ENCODE measurements at places on chromosomes 1 and 21.

- DNase-seq = no peak
Measured at GRCh38 chr1:119634016-119634415, 14.1 kb downstream of the ZNF697 start.

DNA sequence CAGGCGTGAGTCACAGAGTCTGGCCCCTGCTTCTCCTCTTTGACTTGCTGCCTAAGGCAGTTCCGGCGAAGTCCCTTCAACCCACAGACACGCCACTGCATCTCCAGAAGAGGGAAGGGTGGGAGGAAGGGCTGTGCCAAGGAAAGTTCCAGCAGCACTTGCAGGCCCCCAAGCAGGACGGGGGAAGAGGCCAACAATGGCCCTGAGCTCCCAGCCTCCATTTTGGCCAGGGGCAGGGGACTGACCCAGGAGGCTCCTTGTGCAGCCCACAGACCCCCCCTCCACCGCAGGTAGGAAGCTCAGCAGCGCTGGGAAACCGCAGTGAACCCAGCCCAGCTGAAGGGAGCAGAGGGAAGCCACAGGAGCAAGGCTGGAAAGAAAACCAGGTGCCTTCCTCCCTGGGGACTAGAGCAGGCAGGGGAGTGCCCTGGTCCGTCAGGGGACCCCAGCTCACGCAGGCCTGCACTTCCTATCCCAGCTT is 35.4 kb downstream of the ACOT7 start:
- no peak for DNase-seq

DNA sequence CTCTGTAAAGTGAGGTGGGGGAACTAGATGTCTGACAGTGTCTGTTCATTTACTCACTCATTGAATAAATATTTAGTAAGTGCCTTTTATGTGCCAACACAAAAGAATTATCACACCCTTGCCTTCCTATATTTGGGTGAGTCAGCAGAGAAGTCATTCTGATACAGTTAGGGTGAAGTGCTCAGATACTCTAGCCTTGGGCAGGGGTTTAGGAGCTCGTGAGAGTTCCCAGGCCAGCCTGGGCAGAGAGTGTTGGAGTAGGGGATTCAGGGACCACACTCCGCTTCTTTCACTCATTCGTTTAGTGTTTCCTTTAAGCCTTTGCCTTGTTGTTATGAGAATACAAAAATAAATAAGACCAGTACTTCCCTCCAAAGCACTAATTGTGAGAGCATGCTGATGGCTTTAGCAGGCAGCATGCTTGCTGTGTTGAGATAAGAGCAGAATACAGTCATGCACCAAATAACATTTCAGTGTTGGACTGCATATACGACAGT is 83.9 kb downstream of the DYRK1A start:
- DNase-seq = peak; percentile 40

DNA sequence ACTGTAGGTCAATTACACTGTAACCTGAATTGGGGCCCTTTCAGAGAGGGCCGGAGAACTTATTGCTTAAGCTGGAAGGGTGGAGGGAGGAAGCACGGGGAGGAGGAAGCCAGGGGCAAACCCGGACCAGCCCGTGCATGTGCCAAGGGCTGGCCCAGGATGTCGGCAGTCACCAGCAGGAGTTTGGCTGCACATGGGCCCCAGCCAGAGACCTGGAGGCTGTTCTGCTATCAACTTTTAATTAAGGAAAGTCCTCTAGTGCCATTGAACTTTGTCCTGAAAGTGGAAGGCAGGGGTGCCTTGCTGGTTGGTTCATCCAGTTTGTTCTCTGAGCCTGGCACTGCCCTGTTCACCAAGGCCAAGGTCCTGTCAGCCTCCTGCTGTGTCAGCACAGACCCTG is 200.8 kb upstream of the VAMP3 start:
- DNase-seq = no peak

DNA sequence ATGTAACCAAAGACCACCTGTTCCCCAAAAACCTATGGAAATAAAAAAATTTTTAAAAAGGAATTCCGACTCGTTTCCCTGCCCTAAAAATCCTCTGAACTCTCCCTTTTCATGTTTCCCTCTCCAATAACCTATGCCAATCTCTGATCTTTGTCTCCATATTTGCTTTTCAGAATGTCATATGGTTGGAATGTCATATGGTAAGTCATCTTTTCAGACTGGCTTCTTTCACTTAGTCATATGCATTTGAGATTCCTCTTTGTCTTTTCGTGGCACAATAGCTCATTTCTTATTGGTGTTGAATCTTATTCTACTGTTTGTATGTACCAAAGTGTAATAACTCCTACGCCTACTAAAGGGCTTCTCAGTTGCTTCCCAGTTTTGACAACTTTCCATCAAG is 117.5 kb downstream of the BACH1 start:
- DNase-seq = peak; percentile 7

- no peak for DNase-seq
Measured at GRCh38 chr1:38217316-38217715, 170.7 kb upstream of the POU3F1 start.

GRCh38 chr1:145936247-145936646 is 9.0 kb upstream of the RBM8A start:
- DNase-seq = no peak

GRCh38 chr1:113887402-113888175 is at the start of gene BCL2L15:
BCL2L15 (minus strand) TSS chr1:113887581; CDS start chr1:113887375, 206 bp downstream.
- no peak for DNase-seq

DNA sequence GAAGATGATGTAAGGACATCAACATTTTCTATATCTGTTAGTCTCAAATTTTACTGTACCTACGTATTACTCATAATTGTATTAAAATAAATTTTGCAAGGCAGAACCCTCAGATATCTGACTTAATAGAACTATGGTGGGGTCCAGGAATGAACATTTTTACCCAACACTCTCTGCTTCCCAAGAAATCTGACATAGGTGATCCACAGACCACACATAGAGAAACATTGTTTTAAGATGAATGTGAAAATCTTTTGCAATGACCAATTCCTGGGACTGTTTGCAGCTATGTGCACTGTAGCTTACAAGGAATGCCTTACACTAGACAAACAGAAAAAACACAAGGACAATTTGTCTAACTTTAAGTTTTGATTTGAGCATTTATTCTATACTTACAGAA is 645.6 kb upstream of the ADGRL2 start:
- peak; percentile 67 for DNase-seq

GRCh38 chr1:170967042-170967910 is 31.9 kb downstream of the MROH9 start:
- peak; percentile 66 for DNase-seq

- peak; percentile 9 for DNase-seq
Measured at GRCh38 chr1:39822146-39822545, 33.5 kb upstream of the BMP8B start.

- no peak for DNase-seq
Measured at GRCh38 chr1:195141294-195141693, 1466.9 kb downstream of the KCNT2 start.

- DNase-seq = no peak
Measured at GRCh38 chr1:240005997-240006650, 85.6 kb upstream of the FMN2 start.

DNA sequence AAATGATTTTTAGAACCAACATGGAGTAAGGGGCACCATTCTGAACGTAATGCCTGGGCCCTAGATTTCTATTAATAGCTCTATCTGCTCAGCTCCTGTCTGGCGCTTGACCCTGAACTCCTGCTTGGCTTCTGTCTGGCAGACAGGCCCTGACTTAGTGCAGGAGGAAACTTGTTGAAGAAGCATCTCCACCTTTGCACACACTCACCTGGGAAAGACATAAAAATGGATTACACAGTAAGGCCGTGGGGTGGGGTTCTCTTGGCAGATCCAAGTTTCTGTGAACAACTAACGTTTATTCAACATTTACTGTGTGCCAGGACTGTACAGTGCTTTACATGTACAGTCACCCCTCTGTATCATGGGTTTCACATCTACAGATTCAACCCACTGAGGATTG is 62.1 kb upstream of the CNIH3 start:
- DNase-seq = no peak

DNA sequence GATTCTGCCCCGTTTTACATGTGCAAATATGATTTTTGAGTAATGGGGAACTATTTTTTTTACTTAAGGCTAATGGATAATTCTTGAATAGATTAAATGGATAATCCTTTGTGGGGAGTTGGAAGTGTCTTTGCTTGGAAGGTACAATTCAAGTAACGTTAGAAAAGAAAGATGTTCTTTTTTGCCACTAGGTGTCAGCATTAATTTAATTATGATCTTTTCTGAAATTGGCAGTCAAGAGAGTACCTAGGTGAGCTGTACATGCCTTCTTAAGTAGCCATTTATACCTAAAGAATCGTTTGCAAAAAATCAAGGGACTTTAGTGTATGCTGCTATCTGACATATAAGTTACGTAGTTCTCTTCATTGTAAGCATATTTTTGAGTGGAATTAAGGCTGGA is 2.2 kb downstream of the FBXO28 start:
- peak; percentile 49 for DNase-seq

- DNase-seq = no peak
Measured at GRCh38 chr1:205245096-205245495, 17.4 kb downstream of the TMCC2 start.

- DNase-seq = no peak
Measured at GRCh38 chr1:230117694-230118093, 50.7 kb downstream of the GALNT2 start.

- DNase-seq = peak; percentile 75
Measured at GRCh38 chr1:240998024-240998423, 359.0 kb downstream of the RGS7 start.

- peak; percentile 74 for DNase-seq
Measured at GRCh38 chr1:185376840-185377635, 60.0 kb upstream of the IVNS1ABP start.

GRCh38 chr1:114178936-114179335 is 25.3 kb upstream of the SYT6 start:
- DNase-seq = no peak

- peak; percentile 59 for DNase-seq
Measured at GRCh38 chr1:244319283-244320132, 132.2 kb downstream of the ADSS2 start.

GRCh38 chr21:42252325-42252654 is 33.4 kb downstream of the ABCG1 start:
- DNase-seq = no peak

DNA sequence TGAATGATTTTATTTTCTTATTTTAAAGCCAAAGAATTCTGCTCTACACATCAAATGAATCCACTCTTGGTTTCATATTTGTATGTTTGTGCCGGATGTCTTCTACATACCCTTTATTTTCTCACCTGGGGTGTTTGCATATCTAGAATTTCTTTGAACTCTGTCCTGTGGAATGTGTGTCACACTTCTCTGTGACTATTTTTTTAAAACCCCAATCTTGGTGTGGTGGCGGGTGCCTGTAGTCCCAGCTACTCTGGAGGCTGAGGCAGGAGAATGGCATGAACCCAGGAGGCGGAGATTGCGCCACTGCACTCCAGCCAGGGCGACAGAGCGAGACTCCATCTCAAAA is 35.4 kb downstream of the CENPF start:
- no peak for DNase-seq

GRCh38 chr1:225845571-225846259 is 35.8 kb downstream of the EPHX1 start:
- peak; percentile 81 for DNase-seq

- peak; percentile 92 for DNase-seq
Measured at GRCh38 chr1:19450811-19451515, 34.4 kb downstream of the CAPZB start.

GRCh38 chr1:109815809-109816174 is 52.1 kb upstream of the EPS8L3 start:
- peak; percentile 45 for DNase-seq

- DNase-seq = no peak
Measured at GRCh38 chr1:244952940-244953339, 88.6 kb upstream of the HNRNPU start.

DNA sequence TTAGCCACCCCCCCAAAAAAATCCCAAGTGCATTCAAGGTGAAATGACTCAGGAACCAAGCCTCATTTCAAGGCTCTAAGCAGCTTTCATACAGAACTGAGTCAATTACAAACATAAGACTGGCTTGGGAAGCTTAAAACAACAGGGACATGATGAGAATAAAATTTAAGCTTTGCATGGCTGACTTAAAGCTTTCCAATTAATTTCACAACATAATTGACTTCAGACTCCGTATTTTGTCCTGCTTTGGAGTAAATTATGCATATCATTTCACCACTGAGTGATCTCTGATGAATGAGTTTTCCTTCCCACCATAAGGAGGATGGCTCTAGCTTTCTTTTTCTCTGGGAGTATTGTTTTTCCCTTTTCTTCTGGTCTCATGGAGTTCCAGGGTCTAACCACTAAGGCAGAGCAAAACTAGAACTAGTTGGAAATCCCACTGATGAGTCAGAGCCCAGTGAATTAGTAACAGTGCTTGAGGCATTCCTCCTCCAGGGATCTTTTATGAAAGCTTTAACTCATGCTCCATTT is 72.8 kb downstream of the XCL2 start:
- DNase-seq = peak; percentile 92

DNA sequence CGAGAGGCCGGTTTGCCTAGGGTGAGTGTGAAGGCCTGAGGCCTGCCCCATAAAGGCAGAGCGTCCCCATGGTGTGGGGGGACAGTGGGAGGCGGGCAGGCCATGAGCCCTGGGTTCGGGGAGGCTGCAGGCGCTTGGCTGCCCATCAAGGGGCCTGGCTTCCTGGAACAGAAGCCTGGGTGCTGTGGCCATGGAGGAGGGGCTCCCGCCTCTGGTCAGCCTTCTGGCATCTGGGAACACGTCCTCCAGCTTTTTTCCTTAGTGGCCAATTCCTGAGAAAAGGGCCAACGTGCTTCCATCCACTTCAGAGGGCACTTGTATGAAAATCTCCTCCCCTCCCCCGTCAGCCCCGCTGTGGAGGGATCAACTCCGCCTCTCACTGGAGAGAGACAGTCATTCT is 58.7 kb downstream of the PRDM16 start:
- DNase-seq = no peak

DNA sequence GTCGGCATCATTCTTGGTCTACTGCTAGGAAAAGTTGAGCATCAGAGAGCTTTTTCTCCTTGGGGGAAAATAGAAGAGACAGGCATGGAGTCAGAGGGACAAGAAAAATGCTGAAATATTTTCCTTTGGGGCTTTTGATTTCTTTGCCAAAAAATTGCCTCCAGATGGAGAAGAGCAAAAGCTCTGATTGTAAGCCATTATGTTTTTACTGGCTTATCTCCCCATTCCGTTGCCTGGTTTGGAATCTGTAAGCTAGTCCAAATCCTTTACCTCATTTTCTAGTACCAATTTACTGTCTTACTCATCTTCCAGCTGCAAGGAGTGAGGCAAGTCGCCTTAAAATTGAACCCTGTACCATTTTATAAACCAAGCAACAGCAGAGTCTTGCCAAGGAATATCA is 23.3 kb upstream of the NBL1 start:
- DNase-seq = peak; percentile 76

- DNase-seq = no peak
Measured at GRCh38 chr1:61352845-61353435, 270.6 kb downstream of the NFIA start.

- DNase-seq = peak; percentile 96
Measured at GRCh38 chr21:28485301-28486022, 507.2 kb downstream of the LTN1 start.

GRCh38 chr1:216057063-216057462 is 366.2 kb downstream of the USH2A start:
- no peak for DNase-seq

- DNase-seq = no peak
Measured at GRCh38 chr1:44616284-44616990, 57.8 kb downstream of the TMEM53 start.

GRCh38 chr1:22808676-22809483 is 98.2 kb downstream of the EPHB2 start:
- DNase-seq = peak; percentile 71

GRCh38 chr1:232613752-232614381 is 16.1 kb downstream of the SIPA1L2 start:
- peak; percentile 87 for DNase-seq

- DNase-seq = peak; percentile 19
Measured at GRCh38 chr1:68175621-68176398, 56.5 kb downstream of the WLS start.

- DNase-seq = no peak
Measured at GRCh38 chr1:168974611-168975010, 131.9 kb upstream of the ATP1B1 start.

Measured in fibroblast of skin of scalp (primary cell).